ENCODE measurements at places on chromosomes 1 and 21.
A peak's percentile ranks its signal among the peaks of the same experiment; 100 is the strongest.

DNA sequence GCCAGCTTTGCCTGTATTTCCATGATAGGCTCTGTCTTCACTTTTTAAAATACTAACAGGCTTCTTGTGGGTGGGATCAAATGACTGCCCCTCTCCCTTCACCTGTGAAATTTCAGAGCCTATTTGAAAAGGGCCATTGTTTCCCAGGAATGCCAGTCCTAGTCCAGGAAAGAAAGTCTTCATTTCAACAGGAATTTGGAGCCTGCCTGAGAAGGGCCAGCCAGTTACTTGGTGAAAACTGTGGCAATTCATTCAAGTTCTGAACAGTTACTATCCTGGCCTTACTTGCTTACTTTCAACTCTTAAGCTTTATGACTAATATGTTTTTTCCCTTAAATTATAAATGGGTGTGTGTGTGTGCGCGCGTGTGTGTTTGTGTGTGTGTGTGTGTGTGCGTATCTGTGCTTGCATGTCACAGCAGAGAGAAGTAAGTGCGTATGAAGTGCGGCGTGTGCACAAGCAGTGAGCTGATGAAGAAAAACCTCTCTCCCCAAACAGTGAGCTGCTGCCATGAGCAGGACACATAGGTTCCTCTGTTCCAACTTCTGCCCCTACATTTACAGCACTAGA is 67.5 kb upstream of the RNPC3 start:
- no peak for DNase-seq

DNA sequence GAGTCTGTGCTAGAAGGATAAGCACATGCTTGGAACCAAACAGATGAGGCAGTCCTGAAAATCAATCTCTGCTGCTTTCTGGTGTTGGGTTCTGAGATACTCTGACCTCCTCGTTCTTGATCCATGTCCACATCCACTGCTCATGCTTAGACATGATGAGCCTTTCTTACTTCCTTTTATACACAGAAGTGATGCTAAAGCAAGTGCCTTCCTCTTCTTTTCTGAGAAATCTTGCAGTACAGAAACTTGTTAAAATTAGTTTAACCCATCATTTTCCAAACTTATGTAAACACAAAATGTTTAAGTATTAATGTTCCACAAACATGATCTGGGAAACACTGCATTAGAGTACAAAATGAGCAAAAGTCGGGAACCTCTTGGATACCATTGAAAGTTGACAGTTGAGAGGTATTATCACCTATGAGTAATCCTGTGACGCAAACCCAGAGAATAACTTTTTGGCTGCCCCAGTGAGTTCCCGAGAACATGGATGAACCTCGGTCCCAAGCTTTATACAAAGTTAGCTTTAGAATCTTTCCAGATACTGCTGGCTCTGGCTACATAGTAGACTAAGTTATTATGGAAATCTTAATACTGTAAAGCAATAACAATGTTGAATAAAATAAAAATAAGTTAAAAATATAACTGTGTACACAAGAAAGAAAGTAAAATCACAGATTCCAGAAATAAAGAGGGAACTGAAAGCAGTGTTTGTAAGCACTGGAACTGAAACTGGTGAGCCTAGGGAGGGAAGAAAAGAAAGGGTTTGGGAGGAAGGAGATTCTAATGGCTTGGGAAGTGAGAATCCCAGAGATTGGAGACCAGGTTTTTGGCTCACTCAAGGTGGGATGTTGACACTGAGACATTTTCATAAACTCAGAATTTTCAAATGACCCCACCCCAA is 429.3 kb upstream of the RUNX1 start:
- no peak for DNase-seq

DNA sequence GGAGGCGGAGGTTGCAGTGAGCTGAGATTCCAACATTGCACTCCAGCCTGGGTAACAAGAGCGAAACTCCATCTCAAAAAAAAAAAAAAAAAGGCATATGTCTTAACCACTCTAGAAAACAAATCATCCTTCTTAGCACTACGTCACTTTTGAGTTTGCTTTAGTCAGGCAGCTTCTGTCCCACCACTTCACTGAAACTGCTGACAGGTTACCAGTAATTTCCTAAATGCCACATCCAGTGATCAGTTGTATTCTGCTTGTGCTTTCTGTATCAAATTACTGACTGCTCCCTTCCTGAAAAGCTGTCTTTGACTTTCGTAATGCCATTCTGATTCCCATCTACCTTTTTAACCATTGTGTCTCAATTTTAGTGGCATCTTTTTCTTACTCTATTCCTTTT is 21.7 kb downstream of the RCOR3 start:
- DNase-seq, result no peak

DNA sequence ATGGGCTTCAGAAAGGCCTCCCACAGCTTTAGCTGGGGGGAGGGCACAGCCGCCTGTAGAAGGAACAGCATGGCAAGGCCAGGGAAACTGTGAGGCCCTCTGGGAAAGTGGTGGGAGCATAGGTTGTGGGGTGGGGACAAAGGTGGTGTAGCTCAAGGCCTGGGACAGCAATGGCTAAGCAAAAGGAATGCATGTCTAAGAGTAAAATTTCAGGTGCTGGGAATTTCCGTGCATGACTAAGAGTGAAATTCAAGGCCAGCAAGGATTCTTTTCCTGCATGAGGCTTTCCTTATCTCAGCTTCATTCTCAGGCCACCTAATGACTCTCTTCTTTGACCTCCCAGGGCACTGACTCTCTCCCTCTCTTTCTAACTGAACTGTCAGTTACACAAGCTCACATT is 86.5 kb upstream of the WNT4 start:
- no peak for DNase-seq

DNA sequence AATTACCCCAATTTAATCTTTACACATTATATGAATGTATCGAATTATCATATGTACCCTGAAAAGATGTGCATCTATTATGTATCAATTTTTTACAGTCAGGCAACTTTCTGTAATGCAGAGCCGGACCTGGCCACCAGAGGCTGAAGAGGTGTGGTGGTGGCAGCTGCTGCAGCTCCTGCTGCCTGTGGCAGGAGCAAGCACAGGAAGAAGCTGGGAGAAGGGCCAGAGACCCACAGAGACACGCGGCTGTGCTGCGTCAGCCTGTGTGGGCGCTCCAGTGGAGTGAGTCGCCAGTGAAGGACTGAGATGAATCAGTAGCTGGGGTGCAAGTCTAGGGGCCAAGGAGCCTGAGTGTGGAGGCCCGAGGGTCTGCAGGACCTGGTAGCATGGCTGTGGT is 74.3 kb upstream of the COG2 start:
- no peak for DNase-seq

GRCh38 chr1:150053926-150054325 is 13.7 kb upstream of the VPS45 start:
- DNase-seq, result no peak

GRCh38 chr21:31801551-31802219 is 69.8 kb upstream of the SCAF4 start:
- no peak for DNase-seq

DNA sequence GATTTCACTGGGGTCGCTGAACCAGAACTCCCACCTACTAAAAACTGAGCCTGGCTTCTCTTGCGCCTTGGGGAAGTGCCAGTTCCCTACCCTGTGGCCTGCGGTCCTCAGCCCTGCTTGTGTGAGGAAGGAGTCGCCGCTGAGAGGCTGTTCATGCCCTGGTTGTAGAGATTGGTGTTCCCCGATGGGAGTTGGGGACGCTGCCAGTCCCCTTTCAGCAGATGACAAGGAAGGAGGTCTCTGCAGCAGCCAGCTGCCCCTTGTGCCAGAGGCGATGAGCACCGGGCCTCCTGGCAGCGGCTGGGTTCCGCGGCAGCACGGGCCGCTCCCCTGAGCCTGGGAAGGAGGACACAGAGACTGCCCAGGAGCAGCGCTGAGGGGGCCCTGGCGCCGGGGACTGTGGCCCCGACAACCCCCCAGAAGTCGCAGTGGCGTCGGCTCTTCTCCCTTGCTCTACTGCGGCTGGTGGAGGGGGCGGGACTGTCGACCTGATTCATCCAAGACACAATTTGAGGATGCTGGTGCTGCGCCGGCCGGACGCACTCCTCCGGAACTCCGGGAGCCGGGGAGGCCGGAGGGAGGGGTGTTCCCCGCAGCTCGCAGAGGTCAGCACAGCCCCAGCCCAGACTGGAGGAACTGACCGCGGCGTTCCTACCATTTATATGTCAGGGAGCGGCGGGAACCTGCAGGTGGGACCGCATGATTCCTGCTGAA is 12.0 kb upstream of the ADORA3 start:
- DNase-seq, result no peak

GRCh38 chr1:223258751-223259198 is 105.2 kb downstream of the SUSD4 start:
- DNase-seq, result no peak

GRCh38 chr21:41816583-41817165 is 49.8 kb upstream of the RIPK4 start:
- DNase-seq, result peak; percentile 50

Data from activated T-cell treated with anti-CD3 and anti-CD28 coated beads for 1 hour (primary cell).